ENCODE measurements at places on chromosomes 6 and 20.

GRCh38 chr6:90428514-90428913, 131.9 kb upstream of the BACH2 start:
- no peak for DNase-seq

DNA sequence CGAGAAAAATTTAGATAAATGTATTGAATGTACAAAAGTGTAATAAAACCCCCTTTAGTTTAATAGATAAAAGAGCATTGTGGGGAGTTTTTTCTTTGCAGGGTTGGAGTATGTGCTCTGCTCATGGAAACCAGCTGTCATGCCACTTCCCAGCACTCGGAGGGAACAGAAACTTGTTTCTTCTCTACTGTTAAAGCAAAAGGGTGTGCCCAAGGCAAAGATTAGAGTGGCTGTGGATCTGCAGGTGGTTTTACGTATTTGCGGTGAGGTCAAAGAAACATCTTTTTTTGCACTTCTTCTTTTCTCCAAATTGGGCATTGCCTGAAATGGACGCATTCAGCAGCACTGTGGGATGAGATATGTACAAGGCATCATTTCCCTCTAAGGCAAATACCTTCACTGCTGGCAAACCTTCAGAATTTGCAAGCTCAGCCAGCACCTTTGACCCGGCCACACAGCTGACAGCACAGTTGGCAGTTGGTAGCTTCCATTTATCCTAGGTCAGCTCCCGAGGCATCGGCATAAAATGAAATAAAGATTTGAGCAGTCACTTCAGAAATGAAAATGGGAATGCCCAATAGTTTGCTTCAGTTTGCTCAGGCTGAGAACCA, 178.4 kb upstream of the EYA4 start:
- DNase-seq, result no peak

DNA sequence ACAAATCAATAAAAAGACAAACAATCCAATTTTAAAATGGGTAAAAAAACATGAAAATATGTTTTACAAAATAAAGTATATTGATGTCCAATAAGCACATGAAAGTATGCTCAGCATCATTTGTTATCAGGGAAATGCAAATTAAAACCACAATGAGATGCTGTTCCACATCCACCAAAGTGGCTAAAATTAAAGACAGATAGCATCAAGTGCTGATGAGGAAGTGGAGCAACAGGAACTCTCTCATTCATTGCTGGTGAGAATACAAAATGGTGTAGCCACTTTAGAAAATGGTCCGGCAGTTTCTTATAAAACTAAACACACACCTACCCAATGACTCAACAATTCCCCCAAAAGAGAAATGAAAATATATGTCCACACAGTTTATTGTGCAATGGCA, 42.3 kb upstream of the CST7 start:
- no peak for DNase-seq

DNA sequence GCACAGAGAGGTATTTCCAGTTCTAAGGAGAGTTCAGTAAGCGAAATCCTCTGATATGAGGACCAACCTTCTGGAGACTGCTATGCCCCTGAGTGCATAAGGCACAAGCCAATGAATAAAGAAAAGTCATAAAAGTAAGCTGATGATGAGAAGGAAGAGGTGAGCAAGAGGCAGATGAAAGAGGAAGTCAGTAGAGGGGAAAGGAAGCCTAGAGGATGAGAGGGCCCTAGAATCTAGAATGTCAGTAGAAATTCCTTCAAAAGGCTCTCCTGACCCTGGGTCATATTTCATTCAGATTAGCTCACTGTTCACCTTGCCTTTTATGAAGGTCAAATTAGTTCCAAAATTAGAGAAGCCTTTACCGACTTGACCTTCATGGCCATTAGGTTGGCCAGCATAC, 209.2 kb downstream of the CD83 start:
- no peak for DNase-seq

DNA sequence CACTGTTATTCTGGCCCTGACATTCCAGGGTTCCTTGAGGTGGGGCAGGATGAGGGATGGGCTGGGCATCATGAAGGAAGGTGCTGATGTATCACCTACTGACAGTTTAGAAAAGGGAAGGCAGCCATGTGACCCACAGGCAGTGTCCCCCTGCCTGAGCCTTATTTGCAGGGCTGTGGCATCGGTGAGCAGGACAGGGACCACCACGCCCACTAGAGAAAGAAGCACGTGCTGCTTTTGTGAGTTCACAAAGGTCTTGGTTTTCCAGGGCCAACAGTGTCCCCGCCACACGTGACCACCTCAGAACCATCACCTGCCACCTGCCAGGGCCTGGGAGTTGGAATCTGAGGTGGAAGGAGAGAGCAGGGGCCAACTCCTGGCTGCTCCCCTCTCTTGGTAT, 43.5 kb upstream of the SCRT2 start:
- no peak for DNase-seq

DNA sequence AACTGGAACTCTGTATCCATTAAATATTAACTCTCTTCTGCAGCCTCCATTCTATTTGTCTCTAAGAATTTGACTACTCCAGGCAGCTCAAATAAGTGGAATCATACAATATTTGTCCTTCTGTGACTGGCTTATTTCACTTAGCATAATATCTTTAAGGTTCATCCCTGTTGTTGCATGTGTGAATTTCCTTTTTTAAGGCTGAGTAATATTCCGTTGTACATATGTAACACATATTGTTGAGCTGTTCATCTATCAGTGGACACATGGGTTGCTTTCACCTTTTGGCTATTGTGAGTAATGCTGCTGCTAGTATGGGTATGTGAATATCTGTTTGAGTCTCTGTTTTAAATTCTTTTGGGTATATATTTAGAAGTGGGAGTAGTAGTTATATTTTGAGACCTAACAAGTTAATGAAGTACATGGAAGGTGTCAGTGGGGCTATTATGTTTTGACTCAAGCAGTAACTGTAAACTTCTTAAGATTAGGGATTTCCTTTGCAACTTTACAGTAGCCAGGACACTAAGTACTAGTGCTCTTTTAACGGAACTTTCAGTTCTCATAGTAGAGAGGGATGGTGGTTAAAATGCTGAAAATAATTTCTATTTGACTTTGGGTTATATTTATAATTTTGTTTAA, 29.7 kb upstream of the TMEM217 start:
- DNase-seq, result no peak

GRCh38 chr6:61538801-61539200, 747.2 kb downstream of the KHDRBS2 start:
- no peak for DNase-seq

DNA sequence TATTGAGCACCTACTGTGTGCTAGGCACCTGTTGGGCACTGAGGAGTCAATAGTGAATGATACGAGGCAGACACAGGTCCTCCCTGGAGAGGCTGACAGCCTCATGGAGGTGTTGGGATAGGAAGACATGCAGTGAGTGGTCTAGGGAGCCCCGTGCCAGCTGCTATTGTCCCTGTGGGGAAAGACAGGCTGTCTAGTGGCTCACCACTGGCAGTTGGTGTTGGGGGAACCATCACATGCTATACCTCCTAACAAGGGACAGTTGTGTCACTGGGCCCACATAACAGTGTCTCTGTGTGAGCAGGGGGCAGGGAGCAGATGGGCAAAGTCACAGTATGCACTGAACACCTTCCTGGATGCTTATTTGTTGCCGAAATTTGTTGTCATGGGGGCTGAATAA, 45.9 kb upstream of the CTNNBL1 start:
- no peak for DNase-seq

DNA sequence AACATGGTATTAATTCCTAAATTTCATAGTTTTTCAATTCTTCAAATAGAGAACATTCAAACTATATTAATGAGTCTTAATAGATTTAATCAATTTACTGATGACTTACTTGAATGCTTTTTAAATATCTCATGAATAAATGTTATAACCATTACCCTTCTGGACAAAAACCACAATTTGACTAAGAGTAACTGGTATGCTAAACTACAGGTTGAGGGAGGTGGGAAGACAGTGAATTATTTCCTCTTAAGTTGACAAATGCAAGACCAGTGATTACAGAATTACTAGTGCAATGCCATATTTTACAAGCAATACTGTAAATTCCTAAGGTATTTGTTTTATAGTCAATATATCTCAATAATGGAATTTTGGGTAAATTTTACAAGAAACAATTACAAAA, 65.1 kb downstream of the REV3L start:
- no peak for DNase-seq

DNA sequence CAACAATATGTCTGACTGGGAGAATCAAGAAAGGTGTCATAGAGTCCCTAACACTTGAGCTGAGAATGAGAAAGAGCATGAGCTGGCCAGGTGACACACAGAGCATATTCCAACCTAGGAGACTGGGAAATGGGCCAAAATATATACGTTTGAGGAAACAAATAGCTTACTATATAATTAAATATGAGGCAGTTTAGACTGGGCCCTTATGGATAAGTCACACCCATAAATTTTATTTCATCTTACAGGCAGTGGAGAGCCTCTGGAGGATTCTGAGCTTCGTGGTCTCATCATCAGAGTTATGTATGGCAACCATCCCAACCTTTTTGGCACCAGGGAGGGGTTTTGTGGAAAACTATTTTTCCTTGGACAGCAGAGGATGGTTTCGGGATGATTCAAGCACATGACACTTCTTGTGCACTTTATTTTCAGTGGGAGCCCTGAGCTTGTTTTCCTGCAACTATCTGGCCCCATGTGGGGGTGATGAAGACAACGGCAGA, 12.9 kb upstream of the NQO2 start:
- DNase-seq, result no peak

- DNase-seq, result no peak
Measured at GRCh38 chr6:5968817-5969734, 37.6 kb downstream of the NRN1 start.

DNA sequence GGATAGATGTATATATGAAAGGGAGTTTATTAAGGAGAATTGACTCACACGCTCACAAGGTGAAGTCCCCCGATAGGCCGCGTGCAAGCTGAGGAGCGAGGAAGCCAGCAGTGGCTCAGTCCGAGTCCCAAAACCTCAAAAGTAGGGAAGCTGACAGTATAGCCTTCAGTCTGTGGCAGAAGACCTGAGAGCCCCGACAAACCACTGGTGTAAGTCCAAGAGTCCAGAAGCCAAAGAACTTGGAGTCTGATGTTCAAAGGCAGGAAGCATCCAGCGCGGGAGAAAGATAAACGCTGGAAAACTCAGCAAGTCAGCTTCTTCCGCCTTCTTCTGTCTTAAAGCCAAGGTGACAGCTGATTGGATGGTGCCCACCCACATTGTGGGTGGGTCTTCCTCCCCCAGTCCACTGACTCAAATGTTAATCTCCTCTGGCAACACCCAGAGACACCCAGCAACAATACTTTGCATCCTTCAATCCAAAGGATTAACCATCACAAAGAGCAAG, 102.6 kb upstream of the GJE1 start:
- DNase-seq, result no peak

DNA sequence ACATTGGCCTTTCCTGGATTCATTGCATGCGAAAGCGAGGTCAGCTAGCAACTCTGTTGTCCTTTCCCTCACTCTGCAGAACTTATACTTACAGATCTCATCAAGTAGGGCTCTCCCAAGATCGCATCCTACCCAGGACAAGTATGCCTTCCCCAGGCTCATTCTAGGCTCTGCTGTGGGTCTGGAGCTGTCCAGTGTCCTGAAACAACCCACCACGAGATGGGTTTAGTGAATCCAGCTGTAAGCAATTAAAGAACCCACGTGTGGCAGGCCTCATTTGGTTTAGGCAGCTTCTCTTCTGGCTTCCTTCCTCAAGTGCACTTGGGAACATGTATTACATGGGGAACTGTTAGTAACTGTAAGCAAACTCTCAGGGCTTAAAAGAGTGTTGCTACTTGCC, 406.5 kb upstream of the CHD6 start:
- DNase-seq, result no peak

DNA sequence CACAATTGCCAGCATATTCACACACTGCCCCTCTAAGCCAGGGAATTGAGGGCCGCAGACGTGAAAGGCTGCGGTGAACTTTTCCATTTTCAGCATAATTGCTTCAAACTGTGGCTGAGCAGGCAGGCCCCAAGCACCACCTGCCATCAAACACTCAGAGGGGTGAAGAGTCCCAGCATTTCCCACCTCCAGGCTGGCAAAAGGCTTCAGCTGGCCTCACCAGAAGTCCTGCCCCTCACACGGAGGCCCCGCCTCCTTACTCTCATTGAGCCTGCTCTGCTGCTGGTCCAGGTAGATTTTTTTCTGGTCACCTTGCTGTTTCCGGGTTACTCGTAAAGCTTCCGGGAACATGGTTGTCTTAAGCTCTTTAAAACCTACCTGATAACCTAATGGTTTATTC, 52.0 kb upstream of the PRELID3B start:
- DNase-seq, result no peak

DNA sequence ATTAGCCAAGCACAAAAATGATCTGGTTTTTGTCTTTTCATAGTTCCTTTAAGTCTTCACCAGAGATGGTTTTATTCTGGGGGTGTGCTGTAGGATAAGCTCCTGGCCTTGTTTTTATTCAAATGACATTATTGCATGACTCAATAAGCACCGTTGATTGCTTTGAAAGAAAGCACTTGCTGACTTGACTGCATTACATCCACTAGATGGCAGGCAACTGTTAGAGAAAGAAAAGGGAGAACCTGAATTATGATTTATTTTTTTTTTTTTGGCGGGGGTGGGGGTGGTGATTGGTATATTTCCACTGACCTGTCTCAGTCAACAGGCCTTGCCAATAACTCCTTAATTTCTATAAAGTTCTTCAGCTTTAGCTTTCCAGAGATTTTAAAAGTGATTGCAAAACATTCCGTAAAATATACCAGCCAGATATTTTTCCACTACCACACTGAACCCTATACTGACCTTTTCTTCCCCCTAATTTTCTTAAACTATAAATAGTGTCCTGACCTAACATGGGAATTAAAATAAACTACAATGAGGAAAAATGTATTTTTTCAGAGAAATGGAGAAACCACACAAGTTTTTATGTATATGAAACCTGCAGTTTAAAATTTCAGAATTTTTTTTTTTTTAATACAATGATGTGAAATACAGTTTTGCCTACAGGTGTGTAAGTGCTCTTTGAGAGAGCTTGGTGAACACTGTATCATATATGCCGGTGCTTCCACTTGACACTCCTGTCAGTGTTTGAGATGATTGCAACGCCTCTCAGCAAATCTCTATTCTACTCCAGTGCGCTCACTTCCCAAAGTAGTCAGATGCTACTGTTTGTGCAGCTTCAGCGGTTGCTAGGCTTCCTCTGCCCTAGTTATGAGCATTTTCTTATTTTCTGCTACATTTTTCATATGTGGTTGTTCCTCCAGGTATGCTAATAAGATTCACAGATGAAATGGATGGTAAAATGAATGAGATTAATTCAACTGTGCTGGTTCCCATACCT, 274.3 kb downstream of the CD109 start:
- no peak for DNase-seq

DNA sequence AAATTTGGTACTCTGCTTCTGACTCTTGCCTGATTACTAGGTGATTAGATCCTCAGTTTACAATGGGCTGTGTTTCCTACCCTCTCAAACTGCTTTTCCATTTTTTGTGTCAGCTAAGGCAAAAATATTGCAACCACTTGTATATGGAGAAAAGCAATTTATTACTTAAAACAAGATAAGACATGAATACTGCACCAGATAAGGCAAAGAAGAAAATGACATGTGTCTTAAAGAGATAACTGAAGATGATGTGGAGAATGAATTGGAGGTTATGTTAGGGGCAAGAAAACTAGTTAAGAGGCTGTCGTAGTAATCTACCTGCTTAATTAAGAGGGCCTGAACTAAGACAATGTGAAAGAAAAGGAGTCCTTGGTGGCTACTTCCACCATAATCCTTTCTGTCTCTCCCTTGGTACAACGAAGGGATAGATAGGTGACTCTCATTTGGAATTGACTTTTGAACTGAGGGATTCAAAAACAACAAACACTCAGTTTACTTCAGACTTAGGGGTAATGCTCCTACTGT, 16.3 kb upstream of the REV3L start:
- DNase-seq, result no peak

Data from CD8-positive, alpha-beta T cell (primary cell).